ENCODE measurements at places on chromosomes 12 and 14.

DNA sequence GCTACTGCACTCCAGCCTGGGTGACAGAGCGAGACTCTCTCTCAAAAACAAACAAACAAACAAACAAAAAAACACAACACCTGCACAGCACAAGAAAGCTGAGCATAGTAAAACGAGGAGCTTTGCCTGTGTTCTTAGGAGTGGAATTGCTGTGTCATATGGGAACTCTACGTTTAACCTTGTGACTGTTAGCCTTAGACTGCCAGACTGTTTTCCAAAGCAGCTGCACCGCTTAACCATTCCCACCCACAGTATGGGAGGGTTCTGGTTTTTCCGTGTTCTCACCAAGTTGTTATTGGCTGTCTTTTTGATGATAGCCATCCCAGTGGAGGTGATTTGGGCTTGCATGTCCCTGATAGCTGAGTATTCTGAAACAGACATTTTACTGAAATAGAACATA lies 9.2 kb downstream of the WNT5B start:
- DNase-seq = no peak

- no peak for DNase-seq
These were observed 4.2 kb downstream of the TTC9 start for GRCh38 chr14:70645892-70646291.

DNA sequence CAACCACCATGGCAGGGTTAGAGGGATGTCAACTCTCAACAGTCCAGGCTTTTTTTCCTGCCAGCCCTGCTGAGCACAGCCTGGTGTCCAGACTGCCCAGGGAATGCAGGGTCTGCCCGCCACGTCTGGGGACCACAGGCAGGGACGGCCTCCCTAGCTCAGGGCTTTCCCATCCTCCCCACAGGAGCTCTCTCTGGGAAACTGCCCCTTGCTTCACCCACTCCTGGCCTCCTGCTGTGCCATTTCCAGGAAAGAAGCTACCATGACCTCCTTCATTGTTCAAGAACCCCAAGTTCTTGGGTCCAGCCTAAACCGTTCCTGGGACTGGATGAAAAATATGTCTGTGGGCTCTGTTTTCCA lies 4.8 kb downstream of the SCNN1A start:
- no peak for DNase-seq

DNA sequence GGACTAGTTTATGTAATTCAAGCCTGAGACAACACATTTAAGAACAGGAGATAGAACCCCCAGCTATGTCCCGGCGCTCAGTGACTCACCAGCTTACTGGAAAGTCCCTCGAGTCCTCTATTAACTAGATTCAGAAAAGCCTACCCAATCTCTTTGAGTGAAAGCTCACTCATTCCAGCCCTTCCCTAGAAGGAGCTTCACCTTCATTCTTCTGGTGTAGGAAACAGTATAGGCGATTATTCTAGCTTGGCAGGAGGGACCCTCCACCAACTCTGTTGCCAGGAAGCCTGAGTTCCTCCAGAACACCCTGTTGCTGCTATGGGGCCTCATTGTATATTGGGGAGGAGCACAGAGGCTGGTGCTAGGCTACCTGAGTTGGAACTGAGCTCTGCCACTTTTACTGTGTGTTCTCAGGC lies 57.2 kb upstream of the AEBP2 start:
- no peak for DNase-seq

- DNase-seq = no peak
These were observed 84.1 kb upstream of the TBX3 start for GRCh38 chr12:114767906-114768722.

- no peak for DNase-seq
These were observed 146.0 kb upstream of the PLEKHG7 start for GRCh38 chr12:92556637-92557421.

- DNase-seq = no peak
These were observed 39.7 kb upstream of the RPH3A start for GRCh38 chr12:112751844-112752243.

DNA sequence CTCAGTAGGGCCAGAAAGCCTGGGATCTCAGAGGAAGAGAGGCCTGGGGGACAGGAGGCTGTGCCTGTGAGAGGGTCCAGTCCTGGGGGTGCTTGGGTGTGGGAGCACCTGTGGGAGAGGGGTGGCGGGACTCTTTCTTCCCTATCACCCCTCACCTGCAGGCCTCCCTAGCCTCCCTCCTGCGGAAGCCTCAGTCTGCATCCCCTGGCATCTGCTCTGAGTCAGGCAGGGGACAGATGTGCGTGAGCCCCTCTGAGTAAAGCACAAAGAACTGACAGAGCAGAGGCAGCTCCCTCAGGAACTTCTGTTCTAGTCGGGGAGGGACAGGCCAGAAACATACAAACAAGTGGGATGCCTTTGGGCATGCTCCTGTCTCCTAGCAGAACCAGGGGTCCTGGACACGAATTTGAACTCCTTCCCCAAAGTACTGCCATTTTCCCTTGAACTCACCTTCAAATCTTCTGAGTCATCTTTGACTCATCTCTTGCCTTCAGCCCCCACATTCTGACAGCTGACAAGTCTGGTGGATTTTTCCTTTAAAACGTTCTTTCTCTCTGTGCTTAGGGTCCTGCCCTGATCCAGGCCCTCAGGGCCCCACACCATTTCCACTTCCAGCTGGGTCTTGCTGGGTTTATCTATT lies 8.5 kb upstream of the HSP90AA1 start:
- no peak for DNase-seq

DNA sequence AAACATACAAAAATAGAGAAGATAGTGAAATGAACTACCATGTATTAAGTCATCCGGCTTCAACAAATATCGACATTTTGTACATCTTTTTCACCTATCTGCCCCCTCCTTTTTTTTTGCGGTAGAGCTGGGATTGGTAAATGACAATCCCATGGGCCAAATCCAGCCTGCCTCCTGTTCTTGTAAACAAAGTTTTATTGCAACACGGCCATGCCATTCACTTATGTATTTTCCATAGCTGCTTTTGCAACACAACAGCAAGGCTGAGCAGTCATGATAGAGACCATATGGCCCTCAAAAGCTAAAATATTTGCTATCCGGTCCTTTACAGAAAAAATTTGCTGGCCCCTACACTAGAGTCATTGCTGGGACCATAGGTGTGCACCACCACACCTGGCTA lies 58.1 kb upstream of the PLEKHG3 start:
- DNase-seq = no peak

DNA sequence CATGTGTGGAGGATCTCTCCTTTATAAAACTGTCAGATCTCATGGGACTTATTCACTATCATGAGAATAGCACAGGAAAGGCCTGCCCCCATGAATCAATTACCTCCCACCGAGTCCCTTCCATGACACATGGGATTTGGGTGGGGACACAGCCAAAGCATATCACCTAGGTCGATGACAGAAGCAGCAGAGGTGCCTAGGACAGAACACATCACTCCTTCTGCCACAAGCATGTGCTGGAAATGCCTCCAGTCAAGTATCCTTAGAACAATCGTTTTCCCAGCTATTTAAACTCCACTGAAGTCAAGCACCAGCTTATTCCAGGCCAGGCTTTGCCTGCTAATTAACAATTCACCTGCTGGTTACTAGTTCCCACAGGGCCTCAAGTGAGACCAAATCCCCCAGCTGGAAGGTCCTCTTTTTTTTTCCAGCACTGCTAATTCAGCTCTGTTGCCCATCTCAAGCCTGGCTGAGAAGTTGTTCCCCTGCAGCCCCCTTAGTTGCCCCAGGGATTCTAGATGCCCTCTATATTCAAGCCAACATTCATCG lies 212.3 kb upstream of the NUDT4 start:
- no peak for DNase-seq

DNA sequence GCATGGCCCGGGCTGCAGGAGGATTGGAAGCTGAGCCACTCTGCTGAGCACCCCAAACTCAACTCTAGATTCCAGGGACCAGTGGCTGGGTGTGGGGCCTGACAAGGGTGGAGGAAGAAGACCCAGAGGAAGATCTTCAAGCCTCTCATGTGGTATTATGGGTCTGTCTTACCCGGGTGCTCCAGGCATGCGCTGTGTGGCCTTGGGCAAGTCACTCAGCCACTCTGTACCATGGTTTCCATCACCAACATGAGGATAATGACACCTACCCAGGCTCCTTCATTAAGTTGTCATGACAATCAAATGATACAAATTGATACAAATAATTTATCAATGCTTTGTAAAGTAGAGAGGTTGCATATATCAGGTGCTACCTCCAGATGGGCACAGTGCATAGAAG lies 41.2 kb downstream of the SMUG1 start:
- DNase-seq = no peak

DNA sequence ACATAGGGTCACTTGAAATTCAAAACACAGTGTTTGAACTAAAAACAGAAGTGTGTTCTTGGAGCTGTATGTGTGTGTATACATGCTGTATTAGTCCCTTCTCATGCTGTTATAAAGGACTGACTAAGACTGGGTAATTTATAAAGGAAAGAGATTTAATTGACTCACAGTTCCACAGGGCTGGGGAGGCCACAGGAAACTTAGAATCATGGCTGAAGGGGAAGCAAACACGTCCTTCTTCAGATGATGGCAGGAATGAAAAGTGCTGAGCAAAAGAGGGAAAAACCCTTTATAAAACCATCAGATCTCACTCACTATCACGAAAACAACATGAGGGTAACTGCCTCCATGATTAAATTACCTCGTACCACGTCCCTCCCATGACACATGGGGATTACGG lies 224.1 kb downstream of the BCAT1 start:
- no peak for DNase-seq

GRCh38 chr12:1965916-1966315 lies 38.3 kb downstream of the DCP1B start:
- no peak for DNase-seq

- no peak for DNase-seq
These were observed 430.1 kb downstream of the AEBP2 start for GRCh38 chr12:19869413-19869812.

- no peak for DNase-seq
These were observed 124.0 kb downstream of the BTG1 start for GRCh38 chr12:92021666-92022035.

- no peak for DNase-seq
These were observed 278.5 kb downstream of the ADAMTS20 start for GRCh38 chr12:43273467-43273866.

DNA sequence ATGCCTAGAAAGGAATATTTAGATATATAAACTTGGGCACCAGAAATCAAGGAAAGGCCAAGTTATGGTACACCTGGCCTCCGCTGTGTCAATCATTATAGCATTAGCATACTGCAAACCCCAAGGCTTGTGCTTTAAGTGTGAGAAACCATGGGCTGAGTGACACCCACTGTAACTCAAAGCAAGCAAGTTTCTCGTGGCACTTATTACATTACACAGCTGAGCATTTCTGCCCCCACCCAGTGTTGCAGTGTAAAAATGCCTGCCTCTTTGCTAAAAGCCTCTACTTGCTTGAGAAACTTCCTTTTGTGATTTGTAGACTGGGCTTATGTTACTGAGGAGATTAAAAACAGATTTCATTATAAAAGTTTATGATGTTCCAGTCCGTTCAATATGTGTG lies 122.0 kb downstream of the TGFB3 start:
- no peak for DNase-seq

- DNase-seq = no peak
These were observed 34.9 kb downstream of the SCFD1 start for GRCh38 chr14:30657050-30657449.

GRCh38 chr12:16562435-16562834 lies 43.5 kb downstream of the LMO3 start:
- DNase-seq = no peak

GRCh38 chr14:60805841-60806430 lies 71.4 kb downstream of the MNAT1 start:
- DNase-seq = no peak

DNA sequence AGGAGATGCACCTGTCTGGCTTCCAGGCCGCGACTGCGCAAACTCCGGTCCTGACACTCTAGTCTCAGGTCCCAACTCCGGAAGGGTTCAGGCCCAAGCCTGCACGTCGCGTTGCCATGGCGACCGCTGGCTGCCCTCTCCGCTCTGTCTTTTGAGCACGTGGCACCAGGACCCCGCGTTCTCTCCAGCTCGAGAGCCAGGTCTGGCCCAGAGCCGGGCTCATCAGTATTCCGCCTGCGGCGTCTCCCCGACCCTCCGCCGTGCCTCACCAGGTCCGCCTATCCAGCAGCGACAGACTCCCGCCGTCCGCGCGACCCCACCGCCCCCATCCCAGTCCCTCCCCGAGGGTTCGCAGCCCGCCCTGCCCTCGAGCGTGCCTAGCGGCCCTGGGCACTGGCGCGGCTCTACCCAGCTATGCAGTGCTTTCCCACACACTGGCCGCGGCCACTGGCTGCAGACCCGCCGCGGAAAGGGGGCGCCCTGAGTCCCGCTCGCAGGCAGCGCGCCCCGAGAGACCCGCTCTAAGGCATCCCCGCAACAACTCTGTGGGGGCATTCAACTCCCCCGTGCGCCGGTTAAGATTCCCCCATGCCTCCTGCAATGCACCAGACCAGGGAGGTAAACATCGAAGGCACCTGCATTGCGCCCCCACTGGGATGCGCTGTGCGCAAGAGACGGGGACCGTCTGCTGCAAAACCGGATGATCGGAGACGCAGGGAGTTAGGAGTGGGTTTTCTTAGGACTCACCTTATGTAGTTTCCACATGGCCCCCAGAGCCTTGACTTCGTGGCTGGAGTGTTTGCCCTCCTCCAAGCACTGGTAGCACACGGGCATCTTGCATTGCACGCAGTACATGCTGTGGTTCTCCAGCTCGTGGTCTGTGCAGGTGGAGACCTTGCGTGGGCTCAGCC lies 1.3 kb downstream of the TRIM9 start:
- peak; percentile 35 for DNase-seq

DNA sequence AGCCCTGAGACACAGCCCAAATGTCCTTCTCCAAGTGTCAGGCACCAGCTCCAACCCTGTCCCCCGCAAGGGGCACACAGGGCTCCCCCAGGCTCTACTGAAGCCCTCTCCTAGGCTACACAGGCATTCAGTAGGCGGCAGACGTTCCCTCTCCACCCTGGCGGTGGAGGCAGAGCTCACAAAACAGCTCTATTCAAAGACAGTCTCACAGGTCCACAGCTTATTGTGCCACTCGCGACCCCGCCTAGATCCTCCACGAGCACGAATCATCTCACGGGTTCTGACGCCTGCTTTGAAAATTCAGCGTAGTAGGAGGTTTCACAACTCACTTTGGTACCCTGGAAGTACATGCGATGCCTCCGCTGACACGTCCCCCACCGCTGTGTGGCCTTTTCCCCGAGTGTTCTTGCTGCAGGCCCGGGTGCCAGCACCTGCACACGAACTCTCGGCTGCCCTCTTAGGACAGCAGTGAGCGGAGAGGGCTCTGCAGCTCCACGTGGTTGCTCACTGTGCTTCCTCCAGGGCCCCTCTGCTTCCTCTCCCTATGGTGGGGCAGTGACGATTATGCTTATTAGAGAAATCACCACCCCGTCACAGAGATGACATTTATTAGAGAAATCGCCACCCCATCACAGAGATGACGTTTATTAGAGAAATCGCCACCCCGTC lies 78.5 kb downstream of the ADGRD1 start:
- DNase-seq = no peak

DNA sequence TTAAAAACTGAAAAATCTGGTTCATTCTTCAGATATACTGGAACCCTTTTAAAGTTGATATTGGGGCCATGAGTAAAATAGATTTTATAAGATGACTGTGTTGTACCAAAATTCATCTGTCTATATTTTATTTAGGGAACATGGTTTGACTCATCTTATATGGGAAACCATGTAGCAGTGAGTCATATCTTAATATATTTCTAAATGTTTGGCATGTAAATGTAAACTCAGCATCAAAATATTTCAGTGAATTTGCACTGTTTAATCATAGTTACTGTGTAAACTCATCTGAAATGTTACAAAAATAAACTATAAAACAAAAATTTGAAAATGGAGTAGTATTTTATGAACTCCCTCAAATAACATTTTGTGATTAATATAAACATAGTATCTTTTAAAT lies 14.2 kb downstream of the PTGER2 start:
- no peak for DNase-seq

- peak; percentile 63 for DNase-seq
These were observed 28.1 kb downstream of the TTC6 start for GRCh38 chr14:37623426-37623951.
